Gastroesophageal sphincter (tissue), 4 donors: ENCODE measurements at places on chromosomes 13 and 19. TPM values are rescaled to one million over a fixed set of nuclear protein-coding genes. Genes with fewer than 3 reads are reported as not detected.
A peak's percentile ranks its signal among the peaks of the same experiment; 100 is the strongest.

Gene ZNF682
- total RNA-seq = 1.6 TPM

Gene ZNF556
- total RNA-seq = 0.47 TPM

Gene ZNF208
- total RNA-seq = 1.6 TPM

Gene CYP4F12
- total RNA-seq = 7.7 TPM

Gene UTP14C
- 18.5 TPM for total RNA-seq

GRCh38 chr13:45751885-45752284 is 49.8 kb downstream of the CBY2 start:
- ATAC-seq = no peak

GRCh38 chr19:10887616-10888367 is 16.4 kb downstream of the CARM1 start:
- no peak for ATAC-seq

- no peak for ATAC-seq
Measured at GRCh38 chr13:112955956-112956355, 13.1 kb upstream of the MCF2L start.

DNA sequence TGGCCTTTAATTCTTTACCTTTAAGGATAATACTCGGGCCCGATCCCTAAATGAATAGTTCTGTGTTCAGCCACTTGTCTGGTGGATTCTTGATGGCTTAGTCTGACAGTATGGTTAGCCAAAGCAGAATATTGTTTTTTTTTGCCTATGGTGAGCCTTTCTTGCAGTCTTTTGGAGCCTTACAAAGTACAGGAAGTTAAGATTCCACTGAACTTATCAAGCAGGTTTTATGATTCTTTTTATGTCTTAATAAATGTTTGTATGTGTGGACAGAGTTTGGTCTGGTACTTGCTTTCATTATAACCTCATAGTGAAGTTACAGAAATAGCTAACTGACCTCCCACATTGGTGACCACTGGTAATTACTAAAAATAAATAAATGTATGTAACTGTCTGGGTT is 17.1 kb downstream of the PCCA start:
- no peak for ATAC-seq

- no peak for ATAC-seq
Measured at GRCh38 chr19:41945135-41945766, 13.9 kb downstream of the RABAC1 start.

GRCh38 chr19:52945652-52946321 is 16.9 kb downstream of the ZNF816 start:
- ATAC-seq = no peak

- ATAC-seq = no peak
Measured at GRCh38 chr13:44800626-44801025, 188.6 kb downstream of the NUFIP1 start.

DNA sequence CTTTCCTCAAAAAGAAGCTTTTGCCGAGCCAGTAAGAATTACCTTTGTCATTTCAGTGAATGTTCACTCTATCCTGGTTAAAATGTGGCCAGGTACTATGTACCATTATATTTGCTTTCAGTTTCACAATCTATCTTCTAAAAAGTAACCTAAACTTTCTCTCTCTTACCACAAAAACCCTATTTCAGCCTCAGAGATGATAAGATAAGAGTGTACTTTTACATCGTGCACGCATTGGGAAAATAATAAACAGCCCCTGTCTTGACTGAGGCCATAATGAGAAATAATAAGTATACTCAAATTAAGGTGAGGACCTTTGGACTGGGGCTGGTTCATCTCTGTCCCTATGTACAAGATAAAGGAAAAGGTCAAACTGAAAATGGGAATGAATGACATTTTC is 77.7 kb downstream of the ZNF726 start:
- ATAC-seq = no peak

DNA sequence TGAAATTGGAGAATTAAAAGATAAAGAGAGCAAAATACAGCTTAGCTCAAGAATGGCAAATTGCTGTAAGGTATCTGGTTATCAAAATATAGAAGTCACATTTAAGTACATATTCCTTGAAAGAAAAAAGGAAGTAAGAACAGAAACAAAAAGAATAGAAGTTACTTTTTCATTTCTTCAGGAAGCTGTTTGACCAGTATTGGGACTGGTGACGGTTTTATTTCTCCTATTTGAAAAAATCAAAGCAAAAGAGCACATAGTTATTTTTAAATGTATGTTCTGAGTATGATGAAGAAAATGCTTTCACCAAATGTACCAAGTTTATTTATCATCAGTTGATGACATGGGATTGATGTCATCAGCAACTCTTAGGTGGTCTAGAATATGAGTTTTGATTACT is 83.1 kb upstream of the OXGR1 start:
- ATAC-seq = no peak

Gene S1PR4
- total RNA-seq = 0.78 TPM

Gene CLDN10
- total RNA-seq = 16.8 TPM

DNA sequence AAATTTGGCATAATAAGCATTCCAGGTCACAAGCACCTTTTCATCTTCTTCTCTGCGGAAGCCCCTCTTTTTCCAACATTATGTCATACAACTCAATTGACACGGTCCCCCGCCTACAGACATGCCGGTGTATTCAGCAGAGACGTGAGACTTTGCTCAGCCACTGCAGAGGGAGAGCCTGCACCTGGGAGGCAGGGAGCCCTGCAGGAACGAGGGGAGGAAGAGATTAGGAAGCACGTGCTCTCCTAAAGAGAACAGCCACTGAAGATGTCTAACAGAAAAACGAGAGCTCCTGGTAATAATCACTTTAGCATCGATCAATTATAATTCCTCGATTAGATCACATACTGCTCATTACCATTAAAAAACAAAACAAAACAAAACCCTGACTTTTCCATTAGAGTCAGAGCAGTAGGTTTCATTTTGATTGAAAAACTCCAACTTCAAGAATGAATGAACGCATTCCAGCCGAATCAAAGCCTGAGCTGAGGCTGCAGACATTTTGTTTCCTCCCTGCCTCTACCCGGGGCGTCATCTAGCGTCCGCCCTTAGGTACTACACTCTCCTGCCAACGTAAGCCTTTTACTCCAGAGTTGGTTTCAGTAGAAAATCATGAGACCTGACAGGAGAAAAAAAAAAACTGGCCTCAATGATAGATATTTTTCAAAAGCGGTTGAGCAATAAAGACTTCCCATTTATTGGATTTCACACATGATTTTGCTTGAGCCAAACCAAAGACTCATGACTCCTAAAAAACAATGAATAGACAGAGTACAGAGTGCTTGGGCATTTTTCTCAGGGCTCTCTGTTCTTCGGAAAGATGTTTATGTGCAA is 194.5 kb downstream of the KATNAL1 start:
- peak; percentile 81 for ATAC-seq

Gene CD37
- 4.9 TPM for total RNA-seq

DNA sequence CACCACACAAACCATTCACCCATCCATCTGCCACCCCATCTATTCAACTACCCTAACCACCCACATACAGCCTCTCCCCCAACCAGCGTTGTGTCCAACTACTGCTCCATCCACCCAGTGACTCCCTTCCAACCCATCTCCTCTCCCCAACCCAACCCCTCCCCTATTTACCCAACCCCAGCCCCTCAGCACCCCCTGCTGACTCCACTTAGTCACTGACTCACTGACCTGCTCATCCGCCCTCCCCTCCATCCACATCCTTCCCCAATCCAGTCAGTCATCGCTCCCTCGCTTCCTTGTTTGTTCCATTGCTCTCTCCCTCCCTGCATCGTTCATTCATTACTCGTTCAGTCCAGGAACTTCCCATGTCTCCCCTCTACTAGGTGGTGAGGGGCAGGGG is 39.2 kb downstream of the KCNC3 start:
- ATAC-seq = no peak

Gene IFNL1
- total RNA-seq = not detected

- ATAC-seq = no peak
Measured at GRCh38 chr19:18488838-18489626, 32.8 kb downstream of the ELL start.

GRCh38 chr13:48068036-48068435 is 26.9 kb downstream of the MED4 start:
- ATAC-seq = no peak

DNA sequence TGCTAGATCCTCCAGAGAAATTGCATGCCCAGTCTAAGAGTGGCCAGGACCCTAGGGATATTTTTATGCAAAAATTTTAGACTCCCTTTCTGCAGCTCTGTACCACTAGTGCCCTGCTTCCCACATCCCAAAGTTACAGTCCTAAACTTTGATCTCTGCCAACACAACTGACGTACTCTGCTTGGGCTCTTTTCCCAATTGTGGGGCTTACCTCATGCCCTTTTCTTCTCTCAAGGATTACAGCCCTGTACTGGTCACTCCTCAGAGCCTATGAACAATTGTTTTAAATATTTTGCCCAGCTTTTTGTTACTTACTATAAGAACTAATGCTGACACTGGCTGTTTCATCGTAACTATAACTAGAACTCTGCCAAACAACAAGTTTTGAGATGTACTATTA is 57.8 kb upstream of the FBXL3 start:
- ATAC-seq = no peak

DNA sequence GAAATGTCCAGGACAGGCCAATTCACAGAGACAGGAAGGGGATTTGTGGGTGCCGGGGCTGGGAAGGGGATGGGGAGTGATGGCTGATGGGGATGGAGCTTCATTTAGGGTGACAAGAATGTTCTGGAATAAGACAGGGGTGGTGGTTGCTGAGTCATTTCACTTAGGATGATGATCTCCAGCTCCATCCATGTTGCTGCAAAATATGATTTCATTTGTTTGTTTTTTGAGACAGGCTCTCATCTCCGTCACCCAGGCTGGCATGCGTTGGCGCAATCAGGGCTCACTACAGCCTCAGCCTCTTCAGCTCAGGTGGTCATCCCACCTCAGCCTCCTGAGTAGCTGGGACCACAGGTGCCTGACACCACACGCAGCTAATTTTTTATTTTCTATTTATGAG is 3.1 kb upstream of the JSRP1 start:
- ATAC-seq = no peak

- ATAC-seq = no peak
Measured at GRCh38 chr19:4300589-4300988, 1.6 kb downstream of the TMIGD2 start.

Gene LGALS7B
- total RNA-seq = not detected

- ATAC-seq = no peak
Measured at GRCh38 chr19:5263615-5264014, 77.0 kb downstream of the PTPRS start.

GRCh38 chr19:57773488-57773887 is 4.0 kb downstream of the ZNF586 start:
- ATAC-seq = no peak

GRCh38 chr19:3537438-3538240 is 1.3 kb upstream of the TEKTIP1 start:
- no peak for ATAC-seq

- no peak for ATAC-seq
Measured at GRCh38 chr19:16076958-16077611, 790 bp downstream of the TPM4 start.

DNA sequence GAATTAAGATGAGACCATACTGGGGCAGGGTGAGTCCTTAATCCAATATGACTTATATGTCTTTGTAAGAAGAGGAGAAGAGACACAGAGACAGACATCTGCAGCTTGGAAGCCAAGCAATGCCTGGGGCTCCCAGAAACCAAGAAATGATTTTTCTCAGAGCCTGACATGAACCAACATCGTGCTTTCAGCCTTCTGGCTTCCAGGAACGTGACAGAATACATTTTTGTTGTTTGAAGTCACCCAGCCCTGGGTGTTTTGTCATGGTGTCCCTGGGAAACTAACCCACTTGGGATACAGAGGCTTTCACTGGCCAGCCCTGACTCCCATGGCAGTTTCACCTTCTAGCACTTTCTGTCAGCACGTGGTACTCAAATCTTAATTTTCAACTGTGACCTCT is 95.3 kb upstream of the SLC10A2 start:
- ATAC-seq = no peak

DNA sequence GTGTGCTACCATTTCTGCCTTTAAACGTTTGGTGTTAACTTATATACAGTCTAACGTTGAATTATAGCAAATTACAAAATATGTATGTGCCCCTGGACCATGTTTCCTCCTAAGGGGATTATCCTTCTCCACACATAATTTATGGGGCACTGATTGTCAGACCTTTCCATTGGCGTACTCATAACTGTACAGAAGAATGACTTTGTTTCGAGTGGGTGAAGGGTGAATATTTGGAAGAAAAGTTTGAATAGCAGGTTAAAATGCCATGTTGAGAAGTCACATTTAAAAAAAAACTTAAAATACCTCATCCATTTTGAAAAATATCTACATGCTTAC is 58.8 kb downstream of the SLC10A2 start:
- ATAC-seq = no peak
